ENCODE measurements at places on chromosomes 5 and 9.

- no peak for DNase-seq
These were observed 43.8 kb downstream of the PRKACG start for GRCh38 chr9:68970151-68970550.

DNA sequence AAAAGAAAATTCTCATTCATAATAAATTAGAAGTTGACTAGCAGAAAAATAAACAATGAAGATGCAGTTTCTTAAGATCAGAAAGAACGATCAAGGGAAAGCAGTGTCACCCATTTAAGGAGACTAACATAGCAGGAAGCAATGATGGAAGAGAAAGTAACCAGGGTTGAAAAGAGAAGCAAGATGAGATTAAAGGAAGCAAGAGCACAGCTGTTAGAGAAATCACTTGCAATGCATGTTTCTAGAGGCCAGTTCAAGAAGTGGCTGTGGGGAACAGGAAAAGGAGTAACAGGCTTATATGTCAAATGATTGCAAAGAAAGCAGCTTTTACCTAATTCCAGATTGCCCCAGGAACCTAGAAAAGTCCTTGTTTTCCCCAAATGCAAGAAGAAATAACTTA is 46.8 kb upstream of the SLC1A1 start:
- no peak for DNase-seq

- DNase-seq, result no peak
These were observed 26.8 kb upstream of the GABRP start for GRCh38 chr5:170756691-170757090.

- no peak for DNase-seq
These were observed 1.4 kb upstream of the NDFIP1 start for GRCh38 chr5:142107036-142107735.

DNA sequence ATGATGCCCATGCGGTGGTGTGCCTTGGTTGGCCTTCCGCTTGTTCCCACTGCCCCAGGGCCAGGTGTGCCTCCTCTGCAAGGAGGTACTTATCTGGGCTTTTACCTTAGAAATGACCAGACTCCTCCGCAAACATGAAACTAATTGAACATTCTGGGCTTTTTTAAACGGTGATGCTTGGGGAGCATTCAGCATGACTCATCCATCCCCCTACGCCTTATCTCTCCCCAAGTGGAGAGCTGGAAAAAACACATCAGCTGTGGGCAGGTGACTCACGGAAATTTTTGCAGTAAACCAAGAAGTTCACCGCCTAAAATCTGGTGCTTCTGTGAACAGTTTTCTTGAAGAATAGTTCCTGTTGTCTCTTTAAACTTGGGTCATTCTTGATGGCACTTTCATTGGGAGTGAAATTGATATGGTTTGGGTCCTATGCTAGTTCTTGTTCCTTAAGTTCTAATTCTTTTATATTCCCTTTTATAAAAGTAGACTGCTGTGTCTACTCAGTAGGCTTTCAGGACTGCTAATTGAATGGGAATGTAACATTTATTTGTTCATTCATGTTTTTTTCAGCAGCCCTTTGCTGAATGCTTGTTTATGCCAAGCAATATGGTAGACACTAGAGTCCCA is 39.6 kb downstream of the SFXN1 start:
- no peak for DNase-seq

DNA sequence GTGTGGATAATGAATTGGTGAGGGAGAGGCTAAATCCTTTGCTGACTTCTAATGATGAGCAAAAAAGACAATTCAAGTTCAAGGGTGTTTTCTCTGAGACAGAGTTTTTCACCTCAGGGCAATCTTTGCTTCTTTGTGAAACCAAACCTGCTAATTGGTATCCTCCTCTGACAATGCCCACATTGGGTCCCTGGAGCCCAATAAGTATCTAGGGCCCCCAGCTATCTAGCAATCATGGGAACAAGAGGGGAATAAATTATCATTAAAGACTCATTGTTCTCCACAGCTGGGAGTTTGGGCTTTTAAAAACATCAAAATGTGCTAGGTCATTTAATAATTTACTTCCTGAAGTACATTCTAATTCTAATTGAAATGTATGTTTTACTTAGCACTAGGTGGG is 227.3 kb downstream of the TMEM167A start:
- DNase-seq, result no peak

GRCh38 chr9:115649991-115650472 is 503.6 kb upstream of the PAPPA start:
- no peak for DNase-seq

GRCh38 chr5:99721506-99721905 is 792.7 kb upstream of the CHD1 start:
- DNase-seq, result no peak

- DNase-seq, result peak; percentile 15
These were observed 1050.2 kb downstream of the CDH12 start for GRCh38 chr5:21802869-21803490.

DNA sequence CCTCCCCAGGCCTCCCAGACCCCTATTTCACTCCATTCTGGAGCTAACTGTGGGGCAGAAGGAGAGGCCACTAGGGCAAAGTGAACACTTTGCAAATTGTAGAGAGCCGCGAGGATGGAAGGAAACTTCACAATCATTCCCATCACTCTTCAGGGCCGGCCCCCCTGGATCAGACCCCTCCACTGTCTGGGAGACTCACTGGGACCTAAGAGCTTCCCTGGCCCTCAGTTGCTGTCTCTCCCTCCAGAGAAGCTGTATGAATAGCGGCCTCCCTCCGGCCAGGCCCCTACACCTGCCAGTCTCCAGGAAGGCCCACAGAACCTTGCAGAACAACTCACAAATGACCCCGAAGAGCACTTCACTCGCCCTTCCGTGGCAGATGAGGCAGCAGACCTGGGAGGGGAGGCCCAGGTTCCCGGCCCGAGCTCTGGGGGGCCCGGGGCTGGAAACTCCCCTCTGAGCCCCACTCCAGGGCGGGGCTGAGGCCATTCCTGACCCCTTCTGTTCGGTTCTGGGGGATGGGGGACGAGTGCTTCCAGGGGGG is 141.9 kb upstream of the IER5L start:
- DNase-seq, result peak; percentile 30

GRCh38 chr9:91578911-91579310 is 155.3 kb upstream of the NFIL3 start:
- DNase-seq, result no peak

DNA sequence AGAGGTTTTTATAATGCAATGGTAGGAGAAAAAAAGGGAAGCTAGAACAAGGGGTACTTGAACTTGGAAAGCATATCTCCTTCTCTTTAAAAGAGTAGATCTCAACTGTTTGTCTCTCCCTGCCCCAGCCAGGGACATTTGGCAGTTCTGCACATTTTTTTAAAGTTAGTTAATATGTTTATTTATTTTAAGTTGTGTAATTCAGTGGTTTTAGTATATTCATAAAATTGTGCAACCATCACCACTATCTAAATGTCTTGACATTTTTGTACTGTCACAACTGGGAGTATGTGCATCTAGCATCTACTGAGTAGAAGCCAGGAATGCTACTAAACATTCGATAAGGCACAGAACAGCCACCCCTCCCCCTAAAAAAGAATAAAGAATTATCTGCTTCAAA is 103.5 kb upstream of the DPYSL3 start:
- DNase-seq, result no peak

DNA sequence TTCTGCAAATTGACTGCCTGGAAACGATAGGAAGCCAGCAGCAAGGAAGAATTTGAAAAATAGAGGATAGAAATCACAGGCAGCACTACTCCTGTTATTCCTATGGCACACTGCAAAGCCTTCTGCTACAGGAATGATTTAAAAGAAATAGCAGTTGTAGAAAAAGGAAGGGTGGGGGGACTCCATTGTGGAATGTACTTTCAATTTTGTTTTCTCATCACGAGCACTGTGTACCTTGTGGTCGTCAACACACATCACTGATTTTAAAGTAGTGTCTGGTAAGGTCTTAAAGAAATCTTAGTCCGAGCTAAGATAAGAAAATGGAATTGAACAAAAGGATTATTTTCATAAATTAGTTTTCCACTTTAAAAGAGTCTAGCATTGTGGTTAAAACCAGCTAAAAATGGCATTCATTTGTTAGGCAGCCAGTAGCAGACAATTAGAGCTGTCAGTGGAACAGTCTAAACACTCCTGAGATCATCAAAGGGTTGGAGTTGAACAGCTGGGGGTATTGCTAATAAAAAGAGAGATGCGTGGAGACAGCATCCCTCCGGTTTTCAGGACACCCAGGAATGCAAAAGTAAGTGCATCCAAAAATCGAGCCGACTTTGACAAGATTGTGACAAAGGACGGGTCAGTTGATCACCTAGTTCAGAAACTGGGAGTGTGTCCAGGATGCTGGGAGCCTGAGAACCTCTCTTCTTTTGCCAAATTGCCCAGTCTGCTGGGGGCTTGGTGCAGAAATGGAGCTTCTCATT is 97.8 kb upstream of the WWC1 start:
- DNase-seq, result no peak

GRCh38 chr5:159552751-159553150 is 222.5 kb upstream of the IL12B start:
- DNase-seq, result no peak

DNA sequence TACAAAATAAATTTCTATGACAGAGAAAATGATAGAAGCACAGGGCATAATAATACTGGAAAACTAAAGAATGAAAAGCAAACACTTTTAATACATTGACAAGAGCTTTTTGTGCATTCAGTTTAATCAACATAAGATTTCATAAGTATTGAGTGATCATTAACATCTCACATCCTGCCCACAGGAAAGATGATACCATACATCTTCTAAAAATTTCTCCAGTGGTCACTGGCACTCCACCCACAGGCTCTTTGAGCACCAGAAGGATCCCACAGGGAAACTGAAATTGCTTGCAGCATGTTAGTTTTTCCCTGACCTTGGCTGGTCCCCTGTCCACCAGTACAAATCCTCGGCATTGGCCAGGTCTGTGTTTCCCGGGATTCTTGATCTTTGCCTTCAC is 186.0 kb downstream of the CEMIP2 start:
- DNase-seq, result no peak

DNA sequence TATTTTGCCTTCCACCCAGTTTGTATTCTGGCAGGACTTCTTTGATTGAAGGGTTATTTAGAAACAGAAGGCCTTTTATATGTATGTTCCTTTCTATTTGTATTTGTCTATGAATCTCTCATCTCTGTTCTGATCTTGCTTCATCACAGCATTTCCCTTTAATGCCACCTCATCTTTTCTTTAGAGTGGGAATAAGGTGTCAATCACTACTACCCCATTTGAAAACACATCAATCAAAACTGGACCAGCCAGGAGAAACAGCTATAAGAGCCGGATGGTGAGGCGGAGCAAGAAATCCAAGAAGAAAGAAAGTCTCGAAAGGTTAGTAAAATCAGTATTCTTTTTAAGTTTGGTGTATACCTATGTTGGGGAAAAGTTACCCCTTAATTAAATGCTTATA is 36.3 kb downstream of the CD180 start:
- DNase-seq, result no peak

GRCh38 chr5:175328687-175329086 is 115.3 kb downstream of the DRD1 start:
- DNase-seq, result no peak
